Hematopoietic multipotent progenitor cell treated with erythropoietin and hydrocortisone succinate and interleukin-3 and kit ligand, for 15 days (in vitro differentiated cells): ENCODE measurements at places on chromosomes 16 and 17.

DNA sequence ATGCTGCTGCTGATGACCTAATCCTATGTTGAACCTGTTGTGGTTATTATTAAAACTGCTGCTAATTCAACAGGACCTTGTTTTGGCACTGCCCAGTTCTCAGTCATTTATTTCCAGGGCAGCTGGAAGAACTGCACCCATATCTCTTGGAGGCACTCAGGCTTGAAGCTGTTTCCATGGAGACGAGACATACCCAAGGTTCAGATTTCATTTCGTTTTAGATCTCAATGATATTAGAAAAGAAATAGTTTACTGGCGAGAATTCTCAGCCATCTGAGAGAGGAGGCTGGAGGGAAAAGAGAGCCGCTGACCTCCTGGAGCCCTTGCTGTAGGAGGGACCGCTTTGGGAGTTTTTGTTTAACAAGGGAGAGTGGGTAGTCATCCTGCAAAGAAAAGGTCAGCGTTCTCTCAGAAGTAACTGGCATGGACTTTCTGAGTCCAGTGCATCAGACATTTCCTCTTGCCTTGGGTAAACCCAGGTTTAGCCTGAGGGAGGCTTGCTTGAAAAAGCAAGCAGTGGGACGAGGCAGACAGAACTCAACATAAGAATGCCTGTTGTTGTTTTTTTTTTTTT lies 75.4 kb downstream of the YPEL2 start:
- DNase-seq: no peak

DNA sequence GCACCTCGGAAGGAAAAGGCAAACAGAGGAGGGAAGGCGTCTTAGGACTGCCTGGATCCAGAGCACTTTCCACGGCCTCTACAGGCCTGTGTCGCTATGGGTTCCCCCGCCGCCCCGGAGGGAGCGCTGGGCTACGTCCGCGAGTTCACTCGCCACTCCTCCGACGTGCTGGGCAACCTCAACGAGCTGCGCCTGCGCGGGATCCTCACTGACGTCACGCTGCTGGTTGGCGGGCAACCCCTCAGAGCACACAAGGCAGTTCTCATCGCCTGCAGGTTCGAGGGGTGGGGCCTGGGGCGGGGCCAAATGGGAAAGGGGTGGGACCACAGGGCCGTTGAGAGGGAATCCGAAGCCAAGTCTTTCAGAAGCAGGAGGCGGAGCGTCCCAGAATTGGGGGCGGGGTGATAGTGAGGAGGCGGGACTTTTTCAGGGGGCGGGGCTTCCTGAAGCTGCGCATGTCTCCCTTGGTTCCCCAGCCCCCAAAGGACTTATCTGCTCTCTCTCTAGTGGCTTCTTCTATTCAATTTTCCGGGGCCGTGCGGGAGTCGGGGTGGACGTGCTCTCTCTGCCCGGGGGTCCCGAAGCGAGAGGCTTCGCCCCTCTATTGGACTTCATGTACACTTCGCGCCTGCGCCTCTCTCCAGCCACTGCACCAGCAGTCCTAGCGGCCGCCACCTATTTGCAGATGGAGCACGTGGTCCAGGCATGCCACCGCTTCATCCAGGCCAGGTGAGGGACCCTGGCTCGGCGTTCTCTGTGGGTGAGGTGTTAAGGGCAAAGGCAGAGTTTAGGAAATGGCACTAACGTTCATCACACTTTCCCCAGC lies 939 bp downstream of the BCL6B start:
- peak; percentile 93 for DNase-seq

- no peak for DNase-seq
Observed at GRCh38 chr16:24544640-24545039, 5.3 kb downstream of the RBBP6 start.

GRCh38 chr16:57754354-57755060 lies 18.9 kb downstream of the KATNB1 start:
- DNase-seq: no peak

DNA sequence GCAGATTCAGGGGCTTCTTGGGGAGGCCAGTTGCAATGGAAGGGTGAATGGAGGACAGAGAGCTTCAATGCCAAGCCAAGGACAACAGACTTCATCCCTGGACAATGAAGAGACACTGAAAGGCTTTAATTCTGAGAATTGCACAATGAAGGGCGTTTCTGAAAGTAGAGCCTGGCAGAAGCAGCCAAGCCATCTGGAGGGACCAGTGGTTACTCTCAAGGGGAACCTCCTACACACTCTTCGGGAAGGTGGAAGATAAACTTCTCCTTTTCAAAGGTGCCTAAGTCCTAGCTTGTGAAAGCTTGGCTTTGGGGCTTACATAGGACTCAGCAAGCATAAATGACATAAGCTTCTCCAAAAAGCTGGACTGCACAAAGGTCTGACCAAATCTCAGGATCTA lies 6.2 kb upstream of the CES1 start:
- DNase-seq: no peak

DNA sequence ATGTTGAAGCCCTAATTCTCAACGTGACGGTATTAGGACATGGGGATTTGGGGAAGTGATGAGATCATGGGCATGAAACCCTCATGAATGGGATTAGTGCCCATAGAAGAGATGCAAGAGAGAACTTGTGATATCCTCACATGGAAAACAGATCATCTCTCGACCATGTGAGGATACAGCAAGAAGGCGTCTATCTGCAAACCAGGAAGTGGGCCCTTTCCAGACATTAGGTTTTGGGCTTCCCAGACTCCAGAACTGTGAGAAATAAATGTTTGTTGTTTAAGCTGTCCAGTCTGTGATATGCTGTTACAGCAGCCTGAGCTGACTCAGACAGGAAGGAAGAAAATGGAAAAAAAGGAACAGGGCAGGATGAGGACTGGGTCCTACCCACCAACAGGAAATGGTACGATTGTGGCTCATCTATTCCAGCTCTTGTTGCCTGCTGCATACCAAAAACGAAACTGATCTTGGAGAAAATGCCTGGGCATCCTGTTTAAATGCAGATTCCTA lies 21.9 kb upstream of the SSTR2 start:
- no peak for DNase-seq

DNA sequence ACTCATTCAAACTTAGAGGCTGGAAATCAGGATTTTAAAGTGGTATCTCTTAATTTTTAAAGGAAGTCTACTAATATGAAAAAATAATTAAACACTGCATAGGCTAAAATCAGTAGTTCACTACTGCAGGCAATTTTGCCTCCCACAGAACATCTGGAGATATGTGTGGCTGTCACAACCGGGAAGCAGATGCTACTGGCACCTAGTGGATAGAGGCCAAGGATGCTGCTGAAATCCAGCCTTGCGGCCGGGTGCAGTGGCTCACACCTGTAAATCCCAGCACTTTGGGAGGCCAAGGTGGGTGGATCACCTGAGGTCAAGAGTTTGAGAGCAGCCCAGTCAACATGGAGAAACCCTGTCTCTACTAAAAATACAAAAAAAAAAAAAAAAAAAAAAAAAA lies 473.9 kb downstream of the XYLT1 start:
- no peak for DNase-seq
